ENCODE measurements at places on chromosomes 11 and 22. TPM values are rescaled to one million over a fixed set of nuclear protein-coding genes. Genes with fewer than 3 reads are reported as not detected.

DNA sequence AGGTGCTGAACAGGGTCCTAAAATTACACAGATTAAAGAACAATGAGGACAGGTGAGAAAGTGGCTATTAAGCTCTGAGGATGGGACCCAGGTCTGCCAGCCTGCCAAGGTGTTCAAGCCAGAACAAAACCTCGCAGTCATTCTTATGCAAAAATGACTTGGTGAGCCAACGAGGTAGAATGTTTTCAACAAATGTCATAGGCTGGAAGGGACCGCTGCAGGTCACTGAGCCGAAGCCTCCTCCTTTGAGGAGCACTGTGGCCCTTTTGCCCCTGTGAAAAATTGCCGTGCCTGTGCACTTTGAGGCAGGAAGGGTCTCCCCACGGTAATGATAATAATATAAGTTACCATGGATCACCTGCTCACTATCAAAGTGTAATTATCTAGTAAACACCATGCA is 216.2 kb downstream of the DSCAML1 start:
- ATAC-seq, result no peak

DNA sequence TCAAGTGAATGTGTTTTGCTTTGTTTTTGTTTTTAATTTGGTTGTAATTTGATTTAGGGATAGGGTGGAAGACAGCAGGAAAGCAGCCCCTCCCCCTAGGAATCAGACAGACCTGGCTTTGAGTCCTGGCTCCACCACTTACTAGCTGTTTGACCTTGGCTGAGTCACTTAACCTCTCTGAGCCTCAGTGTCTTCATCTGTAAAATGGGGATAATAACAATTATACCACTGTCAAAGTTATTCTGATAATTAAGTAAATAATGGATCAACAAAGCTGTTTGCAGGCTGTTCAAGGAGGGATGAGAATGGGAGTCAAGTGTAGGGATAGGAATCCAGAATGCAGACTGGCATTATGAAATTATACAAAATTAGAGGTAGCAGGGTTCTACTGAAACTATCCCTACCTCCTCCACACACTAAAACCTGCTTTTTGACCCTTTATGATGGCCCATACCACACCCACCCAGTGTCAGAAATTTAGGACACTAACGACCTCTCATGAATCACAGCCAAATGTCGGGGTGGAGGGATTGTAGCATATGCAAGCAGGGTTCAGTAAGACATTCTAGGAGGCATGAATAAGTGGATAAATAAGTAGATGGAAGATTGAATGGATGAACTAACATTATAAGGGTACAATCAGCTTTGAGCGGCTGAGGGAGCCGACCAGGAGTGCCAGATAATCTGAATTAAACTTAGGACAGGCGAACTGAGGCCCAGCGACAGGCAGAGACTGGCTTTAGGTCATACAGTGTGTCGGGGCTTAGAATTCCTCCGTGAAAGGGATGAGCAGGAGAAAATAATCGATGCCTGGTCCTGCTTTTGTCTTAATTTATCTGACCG is 974 bp downstream of the ANAPC15 start:
- ATAC-seq, result no peak

DNA sequence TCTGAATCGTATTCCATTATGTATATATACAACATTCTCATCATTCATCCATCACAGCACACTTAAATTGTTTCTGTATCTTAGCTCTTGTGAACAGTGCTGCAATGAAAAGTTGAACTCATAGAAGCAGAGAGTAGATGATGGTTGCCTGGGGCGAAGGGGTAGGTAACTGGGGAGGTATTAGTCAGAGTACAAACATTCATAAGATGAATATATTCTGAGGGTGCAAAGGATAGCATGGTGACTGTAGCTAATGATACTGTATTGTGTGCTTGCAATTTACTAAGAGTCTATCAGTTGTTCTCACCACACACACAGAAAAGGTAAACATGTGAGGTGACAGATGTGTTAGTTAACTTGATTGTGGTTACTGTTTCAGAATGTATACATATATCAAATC is 12.6 kb upstream of the RFPL2 start:
- ATAC-seq, result no peak

DNA sequence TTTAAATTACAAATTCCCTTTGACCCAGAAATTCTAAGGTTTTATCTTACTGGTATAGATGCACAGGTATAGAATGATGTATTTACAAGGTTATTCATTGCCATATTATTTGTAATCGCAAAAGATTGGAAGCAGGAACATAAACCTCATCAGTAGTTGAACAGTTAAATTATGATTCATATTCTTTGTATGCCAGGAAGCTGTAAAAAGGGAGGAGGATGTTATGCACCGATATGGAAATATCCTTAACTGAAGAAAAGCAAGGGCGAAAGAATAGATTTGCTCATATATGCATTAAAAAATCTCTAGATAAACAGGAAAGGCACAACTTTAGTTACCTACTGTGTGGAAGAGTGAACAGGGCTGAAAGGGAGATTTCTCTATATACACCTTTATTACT is 36.7 kb downstream of the PPFIA1 start:
- no peak for ATAC-seq

- peak; percentile 66 for ATAC-seq
Measured at GRCh38 chr22:23696326-23696851, 5.6 kb downstream of the RGL4 start.

GRCh38 chr11:100824041-100824809 is 137.1 kb downstream of the ARHGAP42 start:
- no peak for ATAC-seq

GRCh38 chr22:23061471-23062280 is 8.6 kb upstream of the GNAZ start:
- ATAC-seq, result no peak

- no peak for ATAC-seq
Measured at GRCh38 chr11:124454552-124454951, 9.1 kb upstream of the OR8B8 start.

DNA sequence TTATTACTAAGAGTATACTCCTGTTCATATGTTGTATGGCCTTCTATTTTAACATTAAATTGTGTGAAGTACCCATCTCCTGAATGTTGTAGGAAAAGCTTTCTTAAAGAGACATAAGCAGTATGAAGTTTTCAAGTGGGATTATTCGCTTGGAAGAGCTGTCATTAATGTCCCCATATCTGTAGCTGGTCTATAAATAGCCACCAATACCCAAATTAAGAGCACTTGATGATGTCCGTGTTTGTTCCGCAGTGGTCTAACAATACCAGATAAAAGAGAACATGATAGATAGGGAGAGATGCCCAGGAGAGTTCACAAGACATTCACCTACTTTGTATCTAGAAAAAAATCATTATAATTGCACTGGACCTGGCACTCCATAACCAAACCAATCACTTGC is 527.6 kb downstream of the DLG2 start:
- no peak for ATAC-seq

Gene SYCE3
- not detected for total RNA-seq

Gene CARD18
- total RNA-seq, result 4.4 TPM

GRCh38 chr11:74278721-74279161 is 32.7 kb downstream of the P4HA3 start:
- no peak for ATAC-seq

GRCh38 chr11:22730319-22730718 is 63.9 kb downstream of the GAS2 start:
- no peak for ATAC-seq

DNA sequence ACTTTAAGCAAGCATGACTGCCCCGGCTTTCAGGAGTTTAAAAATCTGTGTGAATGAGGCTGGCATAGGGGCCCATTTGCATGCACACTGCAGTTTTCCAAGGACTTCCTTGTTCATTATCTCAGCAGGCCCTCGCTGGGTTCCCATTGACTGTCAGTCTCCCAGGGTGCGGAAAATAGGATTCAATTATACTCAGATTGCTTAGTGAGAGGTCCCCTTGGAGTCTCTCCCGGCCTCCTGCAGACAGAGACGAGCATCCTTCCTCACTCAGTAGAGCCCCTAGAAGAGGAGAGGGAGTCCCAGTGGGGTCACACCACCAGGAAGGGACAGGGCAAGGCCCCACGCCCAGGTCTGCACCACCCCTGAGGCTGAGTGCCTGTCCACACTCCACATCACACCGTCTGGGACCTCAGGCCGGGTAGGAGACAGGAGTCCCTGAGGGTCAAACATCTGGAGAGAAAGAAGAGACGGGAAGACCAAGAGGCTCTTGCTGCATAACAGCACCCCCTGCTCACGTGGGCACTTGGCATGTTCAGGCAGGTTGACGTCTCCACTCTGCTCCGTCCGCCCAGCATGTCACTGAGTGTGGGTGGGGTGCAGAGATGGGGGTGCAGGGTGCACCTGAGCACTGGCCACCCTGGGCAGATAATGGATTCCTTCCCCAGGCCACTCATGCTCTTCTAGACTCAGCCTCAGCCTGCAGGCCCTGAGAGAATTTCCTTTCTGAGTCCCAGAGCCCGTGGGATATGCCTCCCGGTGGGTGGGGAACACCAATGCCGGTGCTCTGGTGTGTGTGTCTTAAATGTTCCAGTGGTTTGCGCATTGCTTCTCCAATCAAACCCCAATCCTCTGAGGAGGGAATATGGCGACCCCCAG is 58.8 kb downstream of the MCM5 start:
- peak; percentile 34 for ATAC-seq

GRCh38 chr11:123652599-123652998 is 1.8 kb downstream of the SCN3B start:
- no peak for ATAC-seq

Gene CRYBB3
- 0.64 TPM for total RNA-seq

DNA sequence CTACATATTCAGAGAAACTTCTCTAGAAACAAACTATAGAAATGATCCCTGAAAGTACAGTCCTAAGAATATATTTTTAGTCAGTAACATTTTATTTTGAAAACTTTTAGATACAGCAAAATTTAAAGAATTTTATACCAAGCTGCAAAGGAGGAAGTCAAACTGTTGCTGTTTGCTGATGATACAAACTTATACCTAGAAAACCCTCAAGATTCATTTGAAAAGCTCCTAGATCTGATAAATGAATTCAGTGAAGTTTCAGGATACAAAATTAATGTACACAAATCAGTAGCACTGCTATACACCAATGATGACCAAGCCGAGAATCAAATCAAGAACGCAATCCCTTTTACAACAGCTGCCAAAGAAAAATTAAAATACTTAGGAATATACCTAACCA is 10.1 kb downstream of the ZBTB44 start:
- no peak for ATAC-seq

- ATAC-seq, result no peak
Measured at GRCh38 chr11:77080643-77081210, 14.0 kb downstream of the CAPN5 start.

DNA sequence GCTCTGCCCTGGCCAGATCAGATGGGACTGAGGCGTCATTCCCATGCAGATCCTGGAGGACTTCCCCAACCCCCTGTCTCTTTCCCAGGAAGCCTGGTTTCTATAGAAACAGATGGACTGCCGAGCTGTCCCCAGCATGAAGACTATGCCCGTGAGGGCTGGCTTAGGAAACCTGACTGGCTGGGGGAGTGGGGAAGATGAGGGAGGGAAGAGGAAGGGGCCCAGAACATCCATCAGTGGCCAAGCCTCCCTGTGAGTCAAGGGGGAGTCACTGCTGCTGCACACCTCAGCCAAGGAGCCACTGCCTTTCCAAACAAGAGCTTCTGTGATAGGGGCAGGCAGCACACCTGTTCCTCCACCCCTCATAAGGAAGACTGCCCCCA is 5.8 kb downstream of the TP53I11 start:
- ATAC-seq, result no peak

Gene ILK
- total RNA-seq, result 32.4 TPM

DNA sequence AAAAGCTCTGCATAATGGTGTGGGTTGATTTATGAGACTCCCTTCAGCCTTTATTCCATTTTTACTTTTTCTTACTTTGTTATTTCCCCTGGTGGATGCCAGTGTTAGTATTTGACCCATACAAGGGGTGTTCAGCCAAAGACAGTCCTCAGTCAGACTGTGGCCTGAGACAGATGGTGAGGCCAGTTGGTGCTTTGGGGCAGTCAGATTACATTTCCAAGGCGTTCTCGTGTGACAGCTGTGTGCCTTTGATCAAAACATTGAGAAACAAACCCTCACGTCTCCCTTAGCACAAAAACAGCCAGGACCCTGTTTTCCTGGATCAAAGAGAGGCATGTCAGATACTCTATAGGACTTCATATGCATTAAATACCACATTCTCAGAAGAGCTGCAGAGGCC is 31.3 kb upstream of the SLN start:
- ATAC-seq, result no peak

DNA sequence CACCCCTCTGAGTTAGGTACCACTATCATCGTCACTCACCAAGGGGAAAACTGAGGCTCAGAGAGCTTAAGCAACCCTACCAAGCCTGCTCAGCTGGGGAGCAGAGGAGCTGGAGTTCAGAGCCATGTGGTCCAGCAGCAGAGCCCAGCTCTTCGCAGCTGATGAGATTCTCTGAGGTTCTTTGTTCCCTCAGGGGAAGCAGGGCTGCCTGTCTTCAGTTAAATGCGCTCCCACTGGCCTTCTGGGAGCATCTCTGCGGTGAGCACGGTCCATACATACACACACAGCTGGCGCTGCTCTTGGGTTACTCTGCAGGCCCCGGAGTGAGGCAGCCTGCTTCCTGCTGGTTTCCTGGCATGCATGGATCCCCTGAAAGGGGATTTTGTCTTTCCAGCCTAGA is 5.2 kb upstream of the PTGDR2 start:
- no peak for ATAC-seq
